Stimulated activated CD4-positive, alpha-beta T cell treated with anti-CD3 and anti-CD28 coated beads, Interleukin-15, amount 100 ng/mL, for 48 hours (primary cell): ENCODE measurements at places on chromosomes 7 and 10.
A peak's percentile ranks its signal among the peaks of the same experiment; 100 is the strongest.

- no peak for DNase-seq
Measured at GRCh38 chr10:132876131-132876860, 66.1 kb downstream of the CFAP46 start.

DNA sequence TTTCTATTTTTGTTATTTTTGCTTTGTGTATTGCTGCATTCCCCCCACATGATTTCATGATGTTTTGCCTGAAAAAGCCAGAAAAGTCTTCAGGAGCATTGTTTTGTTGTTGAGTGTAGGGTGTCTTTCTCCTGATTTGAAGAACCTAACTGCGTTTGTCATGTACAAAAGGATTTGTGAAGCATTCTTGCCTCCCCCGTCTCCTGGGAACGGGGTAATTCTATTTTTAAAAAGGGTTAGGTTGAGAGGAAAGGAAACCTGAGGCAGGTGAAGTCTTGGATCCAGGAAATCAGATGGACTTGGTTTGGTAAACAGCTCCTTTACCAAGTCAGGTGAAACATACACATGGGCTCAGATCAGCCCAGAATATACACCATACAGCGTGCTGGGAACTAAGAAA is 26.0 kb upstream of the BTBD16 start:
- no peak for DNase-seq

GRCh38 chr10:58775960-58776567 is 263.4 kb downstream of the BICC1 start:
- DNase-seq, result no peak

DNA sequence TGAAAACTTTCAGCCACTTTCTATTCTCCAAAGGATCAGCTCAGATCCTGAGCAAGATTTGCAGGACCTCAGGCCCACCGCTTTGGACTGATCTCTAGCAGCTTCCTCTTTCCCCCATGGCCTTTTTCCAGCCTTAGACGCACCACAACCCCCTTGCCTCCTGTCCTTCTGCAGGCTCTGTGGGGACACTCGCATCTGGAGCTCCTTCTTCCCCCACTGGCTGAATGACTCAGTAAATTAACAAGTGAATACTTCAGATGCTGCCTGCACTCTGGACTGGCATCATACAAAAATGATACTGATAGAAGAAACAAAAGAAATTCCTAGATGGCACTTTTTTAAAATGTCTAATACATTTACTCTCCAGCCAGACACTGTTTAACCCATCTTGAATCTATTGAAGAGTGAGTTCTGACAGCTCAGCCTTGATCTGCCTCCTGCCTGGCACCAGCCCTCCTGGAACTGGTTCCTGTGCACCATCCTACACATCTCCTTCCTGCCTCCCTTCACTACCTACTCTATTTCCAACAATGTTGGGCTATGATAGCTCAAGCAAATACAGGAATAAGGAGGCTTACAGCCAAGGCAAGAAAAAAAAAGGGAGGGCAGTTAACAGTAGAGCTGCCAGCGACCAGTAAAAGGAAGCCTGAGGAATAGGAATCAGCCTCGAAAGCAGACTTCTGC is 3.3 kb downstream of the FRMPD2 start:
- no peak for DNase-seq

- no peak for DNase-seq
Measured at GRCh38 chr7:51477819-51478218, 161.2 kb upstream of the COBL start.

DNA sequence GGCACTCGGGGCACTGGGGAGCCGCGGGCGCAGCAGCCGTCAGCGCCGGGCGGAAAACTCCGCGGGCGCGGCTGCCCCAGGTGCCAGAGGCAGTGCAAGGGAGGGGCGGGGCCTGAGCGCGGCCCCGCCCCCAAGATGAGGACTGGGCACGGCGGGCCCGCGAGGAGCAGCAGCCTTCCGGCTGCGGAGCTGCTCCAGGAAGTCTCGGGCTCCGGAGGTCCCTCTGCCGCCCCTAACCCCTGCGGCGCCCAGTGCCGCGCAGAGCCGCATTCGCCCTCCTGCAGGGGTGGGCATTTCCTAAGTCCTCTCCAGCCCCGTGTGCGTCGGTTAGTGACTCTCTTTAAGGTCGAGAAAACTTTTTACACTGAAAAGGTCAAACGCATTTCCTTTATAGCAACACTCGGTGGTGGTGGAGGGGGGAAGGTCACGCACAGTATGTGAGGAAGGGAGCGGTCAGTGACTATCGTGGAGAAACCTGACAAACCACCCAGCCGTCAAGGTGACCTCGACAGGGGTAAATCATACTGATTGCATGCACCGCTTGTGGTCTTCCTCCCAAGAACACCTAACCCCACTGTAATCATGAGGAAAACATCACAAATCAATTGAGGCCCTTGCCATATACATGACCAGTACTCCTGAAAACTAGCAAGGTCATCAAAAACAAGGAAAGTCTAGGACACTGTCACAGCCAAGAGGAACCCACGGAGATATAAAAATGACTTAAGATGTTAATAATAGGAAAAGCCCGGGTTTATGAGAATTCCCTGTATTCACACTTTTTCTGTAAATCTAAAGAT is at the start of gene ANXA11:
ANXA11 (minus strand) TSS at position 61 of the 800 bp plus-strand sequence. CDS start 32,676 bp downstream, outside the sequence.
- peak; percentile 83 for DNase-seq

GRCh38 chr10:34825414-34825813 is 10.3 kb upstream of the PARD3 start:
- DNase-seq, result no peak

- no peak for DNase-seq
Measured at GRCh38 chr7:16619979-16620408, 25.6 kb downstream of the ANKMY2 start.

DNA sequence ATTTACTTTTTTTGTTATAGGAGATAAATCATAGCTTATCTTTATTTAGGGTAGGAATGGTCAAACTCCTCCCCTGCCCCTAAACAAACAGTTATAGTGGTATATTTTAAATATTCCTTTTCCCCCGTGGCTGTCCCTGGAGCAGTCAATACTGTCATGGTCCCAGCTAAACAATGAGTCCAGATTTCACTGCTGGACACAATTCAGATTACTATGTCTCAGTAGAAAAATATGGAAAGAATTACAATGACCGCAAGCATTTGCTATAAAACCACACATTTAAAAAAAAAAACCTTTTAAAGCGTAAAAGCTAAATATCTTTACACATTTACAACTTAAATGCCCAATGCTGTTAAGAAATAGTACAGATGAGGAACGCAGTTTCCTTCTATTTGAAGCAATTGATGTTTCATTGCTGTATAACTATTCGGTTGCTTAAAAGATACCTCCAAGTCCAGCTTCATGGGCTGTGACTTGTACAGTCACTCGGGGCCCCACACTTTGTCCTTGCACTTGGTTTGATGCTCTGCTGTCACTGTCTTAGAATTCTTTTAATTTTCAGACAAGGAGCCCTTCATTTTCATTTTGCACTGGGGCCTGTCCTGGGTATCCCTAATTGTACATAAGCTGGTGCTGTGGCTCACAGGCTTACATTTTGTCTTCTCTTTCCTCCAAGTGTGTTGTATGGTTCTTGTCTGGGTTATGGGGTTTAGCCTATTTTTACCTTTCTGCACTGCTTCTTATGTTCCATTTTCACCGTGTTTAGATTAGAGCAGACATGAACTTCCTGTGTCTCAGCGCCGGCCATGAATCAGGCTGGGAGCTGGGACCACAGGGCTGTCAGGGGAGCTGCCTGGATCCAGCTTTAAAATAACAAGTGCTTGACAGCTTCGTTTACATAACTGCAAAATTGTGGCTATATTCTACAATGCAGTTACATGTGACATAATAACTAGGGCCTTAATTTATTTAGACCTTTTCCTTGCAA is 530.2 kb upstream of the FZD8 start:
- DNase-seq, result no peak

DNA sequence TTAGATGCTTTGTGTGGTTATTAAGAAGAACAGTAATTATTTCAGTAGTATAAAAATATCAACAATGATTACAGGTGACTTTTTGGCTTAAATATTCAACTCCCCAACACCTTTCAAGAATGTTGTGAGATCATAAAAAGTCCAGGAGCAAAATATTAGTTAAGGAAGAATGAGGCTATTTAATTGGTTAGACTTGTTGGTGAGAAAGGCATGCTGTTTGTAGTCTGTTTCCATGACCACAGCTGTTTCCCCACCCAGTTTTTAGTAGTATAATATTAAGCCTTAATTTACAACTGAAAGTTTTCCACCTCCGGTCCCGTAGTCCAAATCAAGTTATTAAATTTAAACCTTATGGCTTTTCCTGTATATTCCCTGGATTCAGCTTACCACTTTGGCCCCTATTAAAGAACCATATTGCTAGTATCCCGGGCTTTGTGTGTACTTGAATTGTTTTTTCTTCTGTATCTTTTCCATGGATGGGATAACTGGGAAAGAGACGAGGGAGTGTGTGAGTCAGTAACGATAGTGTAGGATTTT is 133.3 kb downstream of the CELF2 start:
- DNase-seq, result no peak

GRCh38 chr7:14000247-14000646 is 10.8 kb upstream of the ETV1 start:
- DNase-seq, result no peak

- DNase-seq, result no peak
Measured at GRCh38 chr7:116502201-116503096, 2.9 kb downstream of the CAV2 start.

GRCh38 chr7:101832205-101832631 is 14.8 kb downstream of the CUX1 start:
- DNase-seq, result no peak

DNA sequence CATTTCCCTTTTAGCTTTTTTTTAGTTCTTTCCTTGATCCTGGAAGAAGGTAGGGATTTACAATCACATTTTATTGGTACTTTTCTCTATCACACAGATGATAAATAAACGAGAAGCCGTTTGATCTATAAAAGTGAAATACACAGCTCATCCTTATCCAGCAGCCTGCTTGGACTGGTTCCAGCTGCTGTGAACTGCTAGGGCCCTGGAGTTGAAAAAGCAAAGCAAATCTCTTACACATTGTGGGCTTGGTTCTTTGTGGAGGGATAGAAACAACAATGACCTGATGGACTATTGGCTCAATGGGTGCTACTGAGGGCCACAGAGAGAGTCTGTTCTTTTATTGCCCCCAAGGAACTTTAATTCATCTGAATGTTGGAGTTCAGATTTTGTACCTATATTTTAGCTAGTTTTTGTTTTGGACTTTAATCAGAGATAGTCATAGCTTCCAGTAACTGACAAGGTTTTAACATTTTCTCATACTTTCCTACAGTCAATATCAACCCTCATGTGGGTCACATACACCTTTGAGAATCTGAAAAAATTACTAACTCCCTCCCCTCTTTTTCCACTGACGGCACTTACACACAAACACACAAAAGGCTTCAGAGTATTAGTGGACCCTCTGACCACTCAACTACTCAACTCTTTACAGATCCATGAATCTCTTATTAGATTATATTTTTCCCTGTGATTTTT is 91.6 kb upstream of the CCDC6 start:
- DNase-seq, result no peak

DNA sequence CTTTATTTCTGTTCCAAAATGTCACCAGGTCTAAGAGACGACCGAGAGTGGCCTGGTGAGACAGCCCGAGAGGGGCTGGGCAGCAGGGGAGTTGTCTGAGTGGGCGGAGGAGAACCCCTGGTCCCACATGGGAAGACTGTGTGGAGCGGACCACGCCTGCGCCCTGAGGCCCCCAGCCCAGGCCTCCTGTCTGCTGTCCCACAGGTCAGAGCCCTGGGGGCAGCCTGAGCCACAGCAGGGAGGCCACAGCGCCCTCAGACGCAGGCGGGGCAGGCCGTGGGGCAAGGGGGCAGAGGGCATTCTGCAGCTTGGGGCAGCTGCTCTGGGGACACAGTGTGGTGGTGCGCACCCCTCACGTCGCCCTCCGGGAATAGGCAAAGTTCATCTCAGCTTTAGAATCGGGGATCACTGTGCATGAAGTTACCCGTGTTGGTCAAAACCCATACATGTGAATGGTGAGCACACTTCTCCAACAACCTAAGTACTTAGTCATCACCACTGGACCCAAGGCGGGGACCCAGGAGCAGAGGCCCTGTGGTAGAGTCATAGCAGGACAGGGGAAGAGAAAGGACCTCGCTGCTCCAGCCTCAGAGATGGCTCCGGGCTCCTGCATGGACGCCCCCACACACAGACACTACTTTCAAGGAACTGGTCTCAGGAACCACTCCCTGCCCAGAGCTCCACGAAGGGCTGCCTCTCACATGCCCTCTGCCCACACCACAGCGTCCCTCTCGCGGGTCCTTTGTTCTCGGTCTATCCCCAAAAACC is 214.7 kb downstream of the ELFN1 start:
- DNase-seq, result no peak

GRCh38 chr7:17937506-17938120 is 2.7 kb downstream of the SNX13 start:
- DNase-seq, result no peak

DNA sequence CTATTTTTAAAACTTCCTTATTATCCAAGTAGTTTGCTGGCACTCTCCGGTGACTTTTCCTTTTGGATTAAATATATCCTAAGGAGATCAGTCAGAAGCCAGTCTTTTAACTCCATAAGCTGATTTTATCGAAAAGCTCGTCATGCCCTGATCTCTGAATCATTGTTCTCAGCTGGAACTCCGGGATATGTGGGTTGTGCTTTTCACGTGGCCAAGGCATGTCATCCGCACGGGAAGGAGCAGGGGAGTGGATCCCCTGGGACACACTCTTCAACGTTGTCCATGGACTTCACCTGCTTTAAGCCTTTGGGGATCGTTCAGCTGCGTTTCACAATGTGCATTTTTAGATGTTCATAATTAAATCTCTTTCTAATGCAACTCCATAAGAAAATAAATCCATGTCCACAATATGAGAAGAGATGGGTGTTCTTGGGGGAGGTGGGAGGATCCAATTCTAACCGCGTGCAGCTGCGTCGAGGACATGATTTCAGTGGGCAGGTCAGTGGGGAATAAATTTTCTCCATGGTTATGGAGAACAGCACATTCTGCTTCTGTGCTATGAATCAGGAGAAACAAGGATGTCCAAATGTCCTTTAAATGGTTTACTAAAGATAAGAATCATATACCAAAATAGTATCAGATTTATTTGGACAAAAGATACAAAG is 229.5 kb upstream of the ADARB2 start:
- DNase-seq, result no peak

DNA sequence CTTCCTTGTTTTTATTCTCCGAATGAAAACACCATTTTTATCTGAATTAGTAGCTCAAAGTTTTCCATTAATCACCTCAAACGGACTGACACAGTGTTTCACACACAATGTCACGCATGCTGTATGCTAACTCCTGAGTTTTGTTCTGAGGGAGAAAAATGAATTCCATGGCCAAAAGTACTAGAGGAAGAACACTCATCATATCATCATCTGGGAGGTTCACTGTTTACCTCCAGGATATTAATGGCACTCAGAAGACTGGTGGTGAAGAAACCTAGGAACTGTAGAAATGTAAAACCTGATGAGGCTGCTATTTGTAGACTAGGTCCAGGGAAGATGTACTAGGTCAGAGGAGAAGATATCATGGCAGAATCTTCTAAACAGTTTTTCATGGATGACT is 395.6 kb upstream of the ETV1 start:
- DNase-seq, result no peak

DNA sequence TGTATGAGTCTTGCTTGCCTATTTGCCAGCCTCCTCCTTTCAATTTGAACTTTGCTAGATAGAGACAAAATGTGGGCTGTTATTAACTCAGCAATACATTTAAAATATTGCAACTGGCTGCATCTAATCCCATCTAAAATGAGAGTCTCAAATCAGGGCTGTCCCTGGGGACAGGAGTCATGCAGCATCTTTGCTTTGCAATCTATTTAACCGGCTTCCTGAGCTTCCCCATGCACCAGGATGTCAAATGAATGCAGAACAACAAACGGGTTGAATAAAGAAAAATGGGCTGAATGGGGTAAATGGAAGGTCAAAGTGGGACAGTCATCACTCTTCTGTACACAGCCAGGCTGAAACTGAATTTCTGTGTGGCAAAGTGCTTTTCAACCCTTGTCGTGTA is 89.2 kb downstream of the AOAH start:
- no peak for DNase-seq

GRCh38 chr10:642186-642890 is 47.1 kb downstream of the DIP2C start:
- DNase-seq, result no peak
